ENCODE measurements at places on chromosomes 11 and 22.

DNA sequence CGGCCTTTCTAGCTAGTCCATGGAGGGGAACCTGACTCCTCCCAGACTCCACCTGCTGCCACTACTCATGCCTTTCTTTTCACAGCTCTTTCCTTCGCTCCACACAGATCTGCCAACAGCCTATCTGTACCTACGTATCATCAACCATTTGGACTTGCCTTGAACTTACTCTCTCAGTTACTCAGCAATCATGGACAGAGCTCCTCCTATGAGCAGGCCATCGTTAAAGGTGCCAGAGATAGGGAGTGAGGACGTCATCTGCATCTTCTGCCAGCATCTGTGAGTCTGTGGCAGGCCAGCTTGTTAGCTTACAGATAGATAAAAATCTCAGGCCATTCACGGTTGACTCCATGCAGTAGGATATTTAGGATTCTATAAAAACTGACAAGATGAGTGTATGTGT is 162.9 kb upstream of the ZBED5 start:
- no peak for DNase-seq

GRCh38 chr11:45933131-45933831 is 10.8 kb downstream of the LARGE2 start:
- DNase-seq, result no peak

DNA sequence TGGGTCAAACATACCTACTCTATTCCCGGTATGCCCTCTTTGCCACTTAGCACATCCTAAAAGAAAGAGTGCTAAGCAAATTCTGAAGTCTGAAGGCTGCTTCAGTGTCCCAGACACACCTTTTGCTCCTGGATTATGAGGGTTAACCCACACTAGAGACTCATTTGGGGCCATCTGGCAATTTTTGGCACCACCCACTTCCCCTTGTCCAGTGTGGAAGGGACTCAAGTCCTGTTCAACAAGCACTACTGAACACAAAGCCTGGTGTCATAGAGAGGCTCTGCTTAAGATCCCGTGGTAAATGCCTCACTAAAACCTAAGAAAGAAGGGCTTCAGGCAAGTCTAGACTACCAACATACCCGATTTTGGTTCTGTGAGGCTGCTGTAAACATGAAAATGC is 85.8 kb downstream of the SERGEF start:
- no peak for DNase-seq

DNA sequence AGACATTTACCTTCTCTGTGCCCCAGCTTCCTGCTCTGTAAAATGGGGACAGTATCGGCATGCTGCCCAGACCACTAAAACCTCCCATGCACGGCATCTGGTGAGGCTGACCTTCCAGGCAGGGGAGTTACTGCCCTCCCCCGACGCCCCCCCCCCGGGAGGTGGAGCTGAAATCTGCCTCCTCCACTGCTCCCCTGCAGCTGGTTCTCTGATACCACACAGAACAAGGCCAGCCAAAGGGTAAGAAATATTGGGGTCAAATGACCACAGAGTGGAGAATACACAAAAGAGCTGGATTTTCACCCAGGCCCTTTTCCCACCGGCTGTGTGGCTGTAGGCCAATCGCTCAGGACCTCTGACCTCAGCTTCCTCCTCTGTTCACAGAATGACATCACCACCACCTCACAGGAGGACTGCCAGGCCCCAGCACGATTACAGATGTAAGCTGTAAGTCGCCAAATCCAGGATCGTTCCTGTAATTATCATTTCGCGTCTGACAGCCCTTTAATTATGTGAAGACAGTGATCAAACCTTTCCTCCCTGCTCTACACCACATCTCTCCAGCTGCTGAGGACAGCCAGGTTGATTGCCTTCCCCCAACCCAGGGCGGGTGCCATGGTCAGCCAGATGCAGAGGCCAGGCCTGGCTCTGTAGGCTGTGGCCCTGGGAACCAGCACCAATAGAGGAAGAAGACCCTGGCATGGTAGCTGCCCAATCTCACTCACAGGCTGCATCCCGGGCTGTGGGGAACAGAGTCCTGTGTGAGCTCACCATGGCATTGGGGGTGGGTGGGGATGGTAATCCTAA is 35.7 kb upstream of the KLHL35 start:
- DNase-seq, result no peak

DNA sequence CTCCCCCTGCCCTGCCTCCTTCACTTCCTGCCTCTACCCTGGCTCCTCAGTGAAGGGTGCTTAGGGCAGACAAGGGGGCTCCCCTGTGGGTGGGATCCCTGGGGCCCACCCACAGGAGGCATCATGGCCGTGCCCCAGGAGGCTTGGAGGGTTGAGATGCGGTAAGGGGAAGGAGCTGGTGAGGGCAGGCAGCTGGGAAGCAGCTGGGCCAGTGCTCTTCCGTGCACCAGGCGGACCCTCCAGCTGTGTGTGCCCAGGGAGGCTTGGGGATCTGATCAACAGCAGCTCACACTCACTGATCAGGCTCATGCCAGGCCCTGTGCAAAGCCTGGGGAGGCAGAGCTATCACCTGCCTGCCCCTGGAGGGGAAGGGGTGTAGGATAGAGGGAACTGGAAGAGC is 59.3 kb upstream of the TTLL12 start:
- DNase-seq, result no peak

DNA sequence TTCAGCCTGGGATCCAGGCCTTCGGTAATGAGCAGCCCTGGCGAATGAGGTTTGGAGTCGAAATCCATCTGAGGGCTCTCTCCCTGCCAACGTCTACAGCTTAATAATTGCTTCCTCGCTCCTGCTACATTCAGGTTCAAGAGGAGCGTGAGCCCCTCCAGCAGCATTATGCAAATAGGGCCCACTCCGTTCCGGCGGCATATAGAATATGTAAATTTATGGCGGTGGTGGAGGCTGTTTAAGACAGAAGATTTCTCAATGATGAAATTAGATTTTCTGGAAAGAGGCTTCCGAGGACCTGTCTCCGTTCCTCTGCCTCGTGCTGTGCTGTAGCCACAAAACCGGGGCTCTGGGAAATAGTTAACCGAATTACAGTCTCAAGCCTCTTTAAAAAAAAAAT is 402.8 kb downstream of the MIAT start:
- no peak for DNase-seq

- DNase-seq, result no peak
Measured at GRCh38 chr11:60791153-60791933, 6.2 kb downstream of the MS4A10 start.

- no peak for DNase-seq
Measured at GRCh38 chr11:108606495-108607160, 13.1 kb upstream of the EXPH5 start.

- no peak for DNase-seq
Measured at GRCh38 chr11:22521226-22521625, 104.4 kb downstream of the FANCF start.

DNA sequence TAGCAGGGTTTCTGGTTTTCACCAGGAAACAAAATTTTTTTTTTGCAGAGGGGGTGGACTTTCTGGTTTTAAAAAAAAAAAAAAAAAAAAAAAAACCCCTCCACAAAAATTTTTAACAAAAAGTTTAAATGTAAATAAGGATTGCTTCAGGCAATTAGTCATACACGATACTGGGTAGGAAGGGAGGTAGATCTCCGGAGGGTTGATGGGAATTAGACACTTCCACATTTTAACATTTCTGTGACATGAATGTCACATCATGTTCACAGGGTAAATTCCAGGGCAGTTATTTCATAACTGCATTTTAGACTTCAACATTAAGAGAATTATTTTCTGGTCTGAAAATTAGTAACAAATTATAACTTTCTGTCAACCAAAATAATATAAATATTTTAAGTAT is 15.9 kb downstream of the NUP98 start:
- no peak for DNase-seq

- DNase-seq, result no peak
Measured at GRCh38 chr22:46092670-46093410, 57.5 kb upstream of the PPARA start.

Data from DMS 273 treated with DMSO at 0.1 percent for 48 hours (cell line).